ENCODE measurements at places on chromosomes 5 and 9.

GRCh38 chr5:160165137-160166068, 46.2 kb upstream of the PWWP2A start:
- no peak for DNase-seq

GRCh38 chr5:77847129-77847460, 71.0 kb upstream of the TBCA start:
- no peak for DNase-seq

- DNase-seq, result no peak
Observed at GRCh38 chr5:10826971-10827370, 65.9 kb upstream of the DAP start.

GRCh38 chr5:11790201-11790600, 114.0 kb downstream of the CTNND2 start:
- no peak for DNase-seq

GRCh38 chr9:127114606-127115005, 7.8 kb downstream of the ANGPTL2 start:
- DNase-seq, result no peak

DNA sequence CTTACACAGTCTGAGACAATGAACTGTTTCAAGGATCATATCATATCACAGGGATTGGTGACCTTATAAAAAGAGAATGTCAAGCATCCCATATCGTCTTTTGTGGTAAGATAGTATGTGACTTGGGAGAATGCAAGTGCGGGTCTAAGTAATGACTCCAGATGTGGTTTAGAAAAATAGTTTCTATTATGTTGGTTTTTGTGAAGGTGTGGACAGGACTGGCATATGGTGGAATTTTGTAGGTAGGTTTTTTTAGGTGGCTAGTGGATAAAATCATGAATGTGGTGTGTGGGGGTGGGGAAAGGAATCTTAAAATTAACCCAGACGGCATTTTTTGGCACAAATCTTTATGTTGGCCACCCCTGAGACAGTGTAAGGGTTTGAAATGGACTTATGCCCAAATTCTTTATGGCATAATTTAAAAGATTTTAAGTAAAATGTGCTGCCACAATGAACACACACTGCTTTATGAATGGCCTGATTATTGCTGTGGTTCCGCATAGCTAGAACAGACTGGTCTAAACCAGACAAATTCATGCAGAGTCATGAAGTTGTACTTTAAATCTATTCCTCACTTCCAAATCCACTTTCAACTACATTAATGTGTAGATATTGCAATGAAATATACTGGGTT, 204.8 kb upstream of the HAPLN1 start:
- peak; percentile 18 for DNase-seq

DNA sequence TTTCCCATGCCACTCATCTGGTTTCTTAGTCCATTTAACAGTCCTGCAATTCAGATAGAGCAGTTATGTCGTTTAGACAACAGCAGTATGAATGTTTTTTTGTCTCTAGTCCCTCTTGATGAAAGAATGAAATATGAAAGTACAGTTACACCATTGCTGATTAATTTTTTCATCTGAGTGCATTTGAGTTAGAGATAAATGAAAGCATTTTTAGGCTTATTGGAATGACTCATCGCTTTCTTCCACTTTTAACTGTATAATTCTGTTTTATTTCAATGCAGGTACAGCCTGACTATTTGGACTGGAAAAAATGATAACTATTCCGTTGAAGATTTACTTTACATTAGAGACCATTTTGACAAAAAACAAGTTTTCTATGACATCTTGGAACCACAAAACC, 28.7 kb downstream of the ANKRD34B start:
- no peak for DNase-seq

- DNase-seq, result peak; percentile 65
Observed at GRCh38 chr9:125361837-125362531, 100.4 kb downstream of the GAPVD1 start.

GRCh38 chr9:99894826-99895225, 11.6 kb upstream of the STX17 start:
- no peak for DNase-seq

GRCh38 chr5:134845335-134845851, 375 bp upstream of the C5orf24 start:
- DNase-seq, result no peak

- no peak for DNase-seq
Observed at GRCh38 chr5:116442095-116442534, 132.5 kb downstream of the SEMA6A start.

GRCh38 chr9:114487607-114488300, 17.5 kb downstream of the WHRN start:
- peak; percentile 92 for DNase-seq

- DNase-seq, result no peak
Observed at GRCh38 chr9:87271696-87272477, 225.8 kb upstream of the DAPK1 start.

- no peak for DNase-seq
Observed at GRCh38 chr9:131068076-131068816, 28.1 kb upstream of the AIF1L start.
